Tongue (tissue), 3 donors: ENCODE measurements at places on chromosomes 1 and 21. TPM values are rescaled to one million over a fixed set of nuclear protein-coding genes. Genes with fewer than 3 reads are reported as not detected.

GRCh38 chr1:220809704-220810103 is 23.0 kb downstream of the MTARC1 start:
- DNase-seq = no peak

GRCh38 chr1:43058545-43059360 is 100.1 kb upstream of the SLC2A1 start:
- DNase-seq = peak; percentile 81

DNA sequence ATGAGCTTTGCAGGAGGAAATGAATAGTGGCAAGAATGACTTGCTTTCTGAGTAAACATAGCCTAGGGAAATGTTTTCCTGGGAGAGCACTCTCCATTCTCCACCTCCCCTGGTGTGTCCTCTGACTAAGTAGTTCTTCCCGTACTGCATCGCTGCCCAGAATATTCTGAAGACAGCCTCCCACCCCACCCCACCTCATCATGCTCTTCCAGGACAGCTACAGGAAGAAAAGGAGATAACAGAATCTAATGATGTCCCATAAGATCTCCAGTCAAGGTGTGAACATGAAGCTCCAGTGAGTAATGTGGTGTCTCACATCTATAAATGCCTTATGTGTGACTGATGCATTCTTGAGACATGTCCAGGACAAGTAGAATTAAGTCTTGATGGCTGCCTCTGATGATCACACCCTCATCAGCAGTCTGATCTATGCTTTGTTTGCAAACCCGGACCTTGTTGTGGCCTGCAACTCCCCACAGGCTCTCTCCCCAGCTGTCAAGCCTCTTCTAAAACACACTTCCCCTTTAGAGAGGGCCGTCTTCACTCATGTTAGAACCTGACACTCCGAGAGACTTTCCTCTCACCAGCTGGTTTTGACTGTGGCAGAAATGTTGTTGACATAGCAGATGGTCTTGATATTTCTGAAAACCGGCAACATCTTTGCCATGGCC is 183.0 kb downstream of the CYYR1 start:
- peak; percentile 78 for DNase-seq

- DNase-seq = no peak
Measured at GRCh38 chr21:28485301-28486022, 507.2 kb downstream of the LTN1 start.

- DNase-seq = no peak
Measured at GRCh38 chr1:12302798-12303447, 73.1 kb downstream of the VPS13D start.

DNA sequence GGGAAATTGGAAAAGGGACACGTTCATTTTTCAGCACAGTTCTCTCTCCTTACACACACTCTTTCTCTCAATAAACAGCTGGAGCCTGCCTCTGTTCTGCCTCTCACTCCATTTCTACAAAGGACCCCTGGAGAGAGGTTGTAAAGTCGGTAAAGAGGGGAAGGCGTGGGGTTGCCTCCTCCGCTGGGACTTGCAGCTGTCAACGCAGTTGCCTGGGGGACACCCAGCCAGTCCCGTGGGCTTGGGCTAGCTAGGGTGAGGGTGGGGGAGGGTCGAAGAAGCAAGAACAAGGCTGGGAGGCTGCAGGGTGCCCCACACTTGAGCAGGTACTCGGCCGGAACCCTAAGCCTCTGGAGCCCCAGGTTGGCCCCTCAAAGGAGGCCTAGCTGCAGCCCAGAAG is 27.6 kb downstream of the C1orf216 start:
- DNase-seq = no peak

DNA sequence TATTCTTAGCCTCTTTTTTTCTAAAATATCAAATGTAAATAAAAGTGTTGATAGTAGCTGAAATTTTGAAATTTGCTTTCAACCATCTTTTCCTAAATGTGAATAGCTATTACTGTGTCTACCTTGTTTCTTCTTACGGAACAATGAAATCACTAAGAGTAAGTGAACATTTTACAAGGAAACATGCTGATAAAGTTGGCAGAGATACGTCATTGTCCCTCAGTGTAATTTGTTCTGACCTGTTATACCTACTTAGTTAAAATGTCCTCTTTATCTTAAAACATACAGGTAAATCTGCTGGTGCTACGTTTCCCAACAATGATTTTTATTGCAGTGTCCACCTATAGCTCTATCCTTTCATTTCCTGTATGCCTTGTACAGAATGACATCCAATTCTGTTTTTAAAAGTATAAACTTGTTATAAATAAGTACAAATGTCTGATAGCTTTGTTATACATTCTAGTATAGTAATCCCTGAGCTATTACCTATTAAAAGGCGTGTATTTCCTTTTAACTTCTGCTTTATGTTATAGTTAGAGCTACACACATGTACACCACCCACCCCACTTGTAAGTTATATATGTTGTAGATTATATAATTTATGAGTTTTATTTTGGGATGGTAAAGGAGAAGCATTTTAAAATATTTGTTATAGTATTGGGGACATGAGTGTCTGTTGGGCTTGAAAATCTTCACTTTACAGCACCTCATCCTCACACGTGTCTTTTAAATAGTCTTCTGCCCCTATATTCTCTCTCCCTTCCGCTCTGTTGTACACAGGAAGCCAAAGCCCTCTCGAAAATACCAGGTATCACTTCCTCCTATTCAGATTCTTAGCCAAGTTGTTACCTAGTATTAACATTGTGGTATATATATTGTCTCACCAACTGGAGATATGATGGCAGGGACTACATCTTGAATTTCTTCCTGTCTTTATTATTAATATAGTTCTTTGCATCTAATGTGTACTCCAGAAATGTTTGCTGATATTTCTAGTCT is 25.2 kb downstream of the LAMC1 start:
- DNase-seq = no peak

- no peak for DNase-seq
Measured at GRCh38 chr1:79519084-79519760, 512.7 kb upstream of the ADGRL4 start.

- no peak for DNase-seq
Measured at GRCh38 chr1:48472638-48473037, 634 bp upstream of the SPATA6 start.

GRCh38 chr1:238350471-238350870 is 459.7 kb upstream of the ZP4 start:
- no peak for DNase-seq

DNA sequence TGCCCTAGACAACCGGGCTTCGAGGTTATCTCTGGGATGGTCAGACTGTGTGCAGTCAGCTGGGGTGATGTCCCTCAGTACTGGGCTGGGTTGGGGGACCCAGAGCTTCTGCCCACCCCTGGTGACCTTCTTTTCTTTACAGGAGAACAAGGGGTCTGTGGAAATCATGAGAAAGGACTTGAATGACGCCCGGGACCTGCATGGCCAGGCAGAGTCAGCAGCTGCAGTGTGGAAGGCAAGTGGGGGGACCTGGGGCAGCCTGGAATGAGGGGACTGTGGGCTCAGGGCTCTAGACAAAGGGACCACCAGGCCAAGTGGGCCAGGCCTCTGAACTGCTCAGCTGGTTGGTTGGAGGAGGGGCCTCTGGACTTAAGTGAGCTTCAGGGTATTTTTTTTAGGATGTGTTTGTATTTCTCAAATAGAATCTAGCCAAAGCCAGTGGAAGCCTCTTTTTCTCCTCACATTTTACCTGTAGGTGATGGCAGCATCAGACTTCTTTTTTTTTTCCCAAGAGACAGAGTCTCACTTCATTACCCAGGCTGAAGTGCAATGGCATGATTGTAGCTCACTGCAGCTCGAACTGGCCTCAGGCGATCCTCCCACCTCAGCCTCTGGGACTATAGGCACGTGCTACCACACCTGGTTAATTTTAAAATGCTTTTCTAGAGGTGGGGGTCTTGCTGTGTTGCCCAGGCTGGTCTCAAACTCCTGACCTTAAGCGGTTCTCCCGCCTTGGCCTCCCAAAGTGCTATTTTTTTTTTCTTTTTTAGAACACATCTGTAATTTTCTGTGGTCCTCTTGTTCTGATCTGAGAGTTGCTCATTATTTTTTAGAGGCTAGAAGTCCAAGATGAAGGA is 1.9 kb downstream of the RNF187 start:
- no peak for DNase-seq

GRCh38 chr1:201456499-201457309 is 12.3 kb downstream of the PHLDA3 start:
- DNase-seq = peak; percentile 54

GRCh38 chr1:82015444-82015843 is 214.7 kb downstream of the ADGRL2 start:
- DNase-seq = no peak

DNA sequence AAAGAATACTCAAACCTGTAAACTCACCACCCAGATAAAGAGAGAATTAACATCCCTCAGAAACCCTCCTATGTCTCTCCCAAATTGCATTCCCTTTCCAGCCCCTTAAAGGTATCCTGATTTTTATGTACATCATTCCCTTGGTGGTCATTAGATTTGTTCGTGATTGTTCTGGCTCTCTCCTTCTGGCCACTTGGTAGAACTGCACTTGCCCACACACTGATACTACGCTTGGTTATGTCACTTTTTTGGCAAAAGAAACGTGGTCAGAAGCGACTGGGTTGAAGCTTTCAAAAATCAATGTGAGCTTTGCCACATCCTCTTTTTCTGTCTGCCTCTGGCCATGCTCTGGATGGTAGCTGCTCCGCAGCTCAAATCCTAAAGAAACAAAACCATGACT is 76.3 kb downstream of the KRTAP19-8 start:
- DNase-seq = no peak

DNA sequence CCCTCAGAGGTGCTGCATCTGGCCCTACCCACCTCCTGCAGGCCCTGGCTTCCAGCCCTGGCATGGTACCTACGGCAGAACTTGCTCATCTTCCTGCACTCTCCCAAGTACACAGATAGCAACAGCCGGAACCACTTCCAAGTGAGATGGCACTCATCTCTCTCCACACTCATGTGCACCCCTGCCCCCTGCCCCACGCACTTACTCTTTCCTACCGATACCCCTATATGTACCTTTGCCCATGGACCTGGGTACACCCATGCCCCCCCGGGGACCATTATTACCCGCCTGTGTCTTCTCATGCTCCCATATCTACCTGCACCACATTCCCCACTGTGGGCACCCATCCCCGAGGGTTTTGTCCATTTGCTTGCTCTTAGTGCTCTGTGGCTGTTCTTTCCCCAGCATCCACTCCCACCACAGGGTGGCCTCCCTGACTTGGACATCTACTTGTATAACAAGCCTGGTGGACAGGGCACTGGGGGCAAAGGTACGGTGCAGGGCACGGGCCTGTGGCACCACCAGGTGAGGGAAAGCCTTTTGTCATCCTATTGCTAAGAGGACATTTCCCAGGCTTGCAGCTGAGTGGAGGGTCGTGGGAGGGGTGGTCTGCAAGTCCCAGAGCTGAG is 14.7 kb downstream of the HYI start:
- no peak for DNase-seq

- no peak for DNase-seq
Measured at GRCh38 chr1:178277793-178278530, 184.1 kb downstream of the RASAL2 start.

DNA sequence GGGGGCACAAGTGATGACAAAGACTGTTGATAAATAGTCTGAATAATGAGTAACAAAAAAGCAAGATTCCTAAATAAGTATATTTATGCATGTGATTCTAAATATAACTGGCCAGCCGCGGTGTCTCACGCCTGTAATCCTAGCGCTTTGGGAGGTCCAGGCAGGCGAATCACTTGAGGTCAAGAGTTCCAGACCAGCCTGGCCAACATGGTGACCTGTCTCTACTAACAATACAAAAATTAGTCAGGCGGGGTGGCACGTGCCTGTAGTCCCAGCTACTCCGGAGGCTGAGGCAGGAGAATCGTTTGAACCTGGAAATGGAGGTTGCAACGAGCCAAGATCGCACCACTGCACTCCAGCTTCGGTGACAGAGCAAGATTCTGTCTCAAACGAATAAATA is 161.5 kb downstream of the TOMM20 start:
- DNase-seq = no peak

GRCh38 chr1:112257043-112257835 is 138.8 kb upstream of the CTTNBP2NL start:
- no peak for DNase-seq

- DNase-seq = no peak
Measured at GRCh38 chr1:24438423-24438901, 22.9 kb downstream of the NIPAL3 start.

The EFNA1 gene
- total RNA-seq = 25.4 TPM

The LAMC2 gene
- 11.8 TPM for total RNA-seq

The HUNK gene
- total RNA-seq = 2.5 TPM

The RIMKLA gene
- total RNA-seq = 1.4 TPM

The CELA2B gene
- total RNA-seq = 0.41 TPM

The RORC gene
- total RNA-seq = 13.7 TPM

The PTAFR gene
- total RNA-seq = 1.3 TPM

The REN gene
- total RNA-seq = not detected
